ENCODE measurements at places on chromosomes 3 and 15. TPM values are rescaled to one million over a fixed set of nuclear protein-coding genes. Genes with fewer than 3 reads are reported as not detected.

CA12 gene
- total RNA-seq, result 121 TPM

DNA sequence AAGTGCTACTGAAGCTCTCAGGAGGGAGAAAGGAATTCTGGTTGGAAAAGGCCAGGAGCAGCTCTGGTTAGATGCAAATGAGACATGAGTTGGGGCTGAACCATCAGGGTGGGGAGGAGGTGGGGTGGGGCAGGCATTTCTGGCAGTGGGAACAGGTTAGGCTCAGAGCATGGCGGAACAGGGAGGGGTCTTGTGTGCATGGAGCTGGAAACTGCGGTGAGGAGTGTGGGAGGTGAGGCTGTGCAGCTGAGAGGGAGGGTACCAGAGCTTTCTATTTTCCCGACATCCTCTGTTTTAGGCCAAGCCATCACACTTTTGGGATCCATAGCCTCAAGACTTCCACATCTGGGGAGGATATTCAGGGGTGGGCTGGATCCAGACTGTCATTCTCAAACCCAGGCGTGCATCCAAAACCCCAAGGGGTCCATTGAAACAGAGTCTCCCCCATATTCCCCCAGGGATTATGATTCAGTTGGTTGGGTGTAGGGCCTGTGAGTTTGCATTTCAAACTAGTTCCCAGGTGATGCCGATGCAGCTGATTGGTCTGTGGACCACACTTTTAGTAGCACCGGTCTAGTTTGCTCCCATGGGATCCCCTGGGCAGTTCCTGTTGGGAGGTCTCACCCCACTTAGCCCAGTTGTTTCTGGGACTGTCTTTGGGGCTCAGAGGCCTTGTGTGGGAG lies 100.9 kb upstream of the TLE3 start:
- peaks cover 7% of the 10 kb centered on the region for H3K4me1 ChIP-seq
- H3K4me3 ChIP-seq, result no peak overlapping the region
- no peak overlapping the region for H3K27ac ChIP-seq
- no peaks in the 10 kb centered on the region for H3K27me3 ChIP-seq
- DNase-seq, result no peak

DUOXA2 gene
- not detected for total RNA-seq

DNA sequence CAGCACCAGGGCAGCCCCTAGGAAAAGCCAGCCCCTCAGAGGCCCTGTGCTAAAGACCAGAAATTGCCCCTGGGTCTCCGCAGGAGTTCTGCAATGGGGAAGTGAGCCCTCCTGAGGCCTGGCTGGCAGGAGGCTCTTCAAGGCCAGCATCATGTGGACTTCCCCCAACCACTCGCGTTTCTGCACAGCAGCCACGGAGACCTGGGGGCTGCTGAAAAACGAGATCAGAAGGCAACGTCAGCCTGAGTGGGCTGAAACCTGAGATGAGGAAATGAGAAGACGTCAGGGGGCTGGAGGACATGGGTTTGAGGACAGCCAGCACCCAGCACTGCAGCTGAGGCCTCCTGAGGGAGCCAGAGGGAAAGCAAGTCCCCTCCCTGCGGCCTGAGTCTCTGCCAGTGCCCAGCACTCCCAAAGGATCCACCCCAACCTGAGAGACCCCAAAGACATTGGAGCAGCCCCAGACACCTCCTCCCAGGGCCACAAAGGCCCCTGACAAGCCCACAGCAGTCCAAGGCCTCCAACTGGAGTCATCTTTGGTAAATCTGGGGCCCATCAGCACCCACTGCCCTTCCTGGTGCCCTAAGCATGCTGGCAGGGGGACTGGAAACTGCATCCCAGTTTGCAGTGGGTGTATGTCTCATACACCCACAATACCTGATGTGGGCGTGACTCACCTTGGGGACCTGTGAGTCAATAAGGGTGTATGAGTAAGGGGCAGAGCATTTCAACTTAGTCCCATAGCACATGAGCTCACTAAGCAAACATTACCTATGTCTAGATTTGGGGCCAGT lies 29.2 kb upstream of the CYP11A1 start:
- peaks cover 14% of the 10 kb centered on the region for H3K27me3 ChIP-seq
- peak; percentile 46 for DNase-seq
- peaks cover 5% of the 10 kb centered on the region for H3K4me1 ChIP-seq
- H3K27ac ChIP-seq, result no peak overlapping the region

DNA sequence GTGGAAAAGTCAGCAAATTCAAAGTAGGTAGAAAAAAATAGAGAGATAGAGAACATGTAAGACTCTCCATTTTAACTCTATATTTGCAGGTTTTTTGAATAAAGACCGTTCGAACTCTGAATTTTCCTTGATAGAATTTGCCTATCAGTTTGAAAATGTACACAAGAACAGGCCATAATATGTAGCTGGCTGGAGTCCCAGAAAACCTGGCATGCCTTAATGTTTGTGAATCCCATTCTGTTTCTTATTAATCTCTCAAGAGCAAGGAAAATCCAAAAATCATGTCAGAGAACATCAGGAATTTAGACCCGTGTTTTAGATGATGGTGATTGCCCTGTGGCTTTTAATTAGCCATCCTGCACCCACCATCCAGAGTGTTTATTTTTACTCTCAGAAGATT lies 7.2 kb upstream of the CFAP161 start:
- H3K4me1 ChIP-seq, result no peaks in the 10 kb centered on the region
- no peaks in the 10 kb centered on the region for H3K36me3 ChIP-seq
- DNase-seq, result no peak
- no peak overlapping the region for H3K27ac ChIP-seq
- no peak overlapping the region for H3K4me3 ChIP-seq

- H3K27ac ChIP-seq, result no peak overlapping the region
- H3K27me3 ChIP-seq, result no peaks in the 10 kb centered on the region
- DNase-seq, result no peak
- H3K4me3 ChIP-seq, result no peak overlapping the region
- no peaks in the 10 kb centered on the region for H3K4me1 ChIP-seq
These were observed 42.8 kb upstream of the CGNL1 start for GRCh38 chr15:57333487-57333886.

DNA sequence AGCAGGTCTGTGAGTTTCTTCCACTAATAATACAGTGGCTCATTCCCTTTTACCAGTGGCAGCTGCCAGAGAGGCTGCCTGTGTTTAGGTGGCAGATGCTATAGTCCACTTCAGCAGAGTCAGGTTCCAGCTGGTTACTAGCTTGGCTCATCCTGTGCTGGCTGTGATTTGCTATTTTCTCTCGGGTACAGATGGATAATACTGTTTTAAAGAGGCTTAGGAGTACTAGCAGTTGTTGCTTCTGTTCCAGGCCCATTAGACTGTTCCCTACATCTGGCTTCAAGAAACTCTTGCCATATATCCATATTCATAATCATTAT lies 41.0 kb downstream of the ZNF609 start:
- DNase-seq, result no peak
- peak overlapping the region; percentile 57 for H3K27ac ChIP-seq
- peaks cover 22% of the 10 kb centered on the region for H3K4me1 ChIP-seq

DNA sequence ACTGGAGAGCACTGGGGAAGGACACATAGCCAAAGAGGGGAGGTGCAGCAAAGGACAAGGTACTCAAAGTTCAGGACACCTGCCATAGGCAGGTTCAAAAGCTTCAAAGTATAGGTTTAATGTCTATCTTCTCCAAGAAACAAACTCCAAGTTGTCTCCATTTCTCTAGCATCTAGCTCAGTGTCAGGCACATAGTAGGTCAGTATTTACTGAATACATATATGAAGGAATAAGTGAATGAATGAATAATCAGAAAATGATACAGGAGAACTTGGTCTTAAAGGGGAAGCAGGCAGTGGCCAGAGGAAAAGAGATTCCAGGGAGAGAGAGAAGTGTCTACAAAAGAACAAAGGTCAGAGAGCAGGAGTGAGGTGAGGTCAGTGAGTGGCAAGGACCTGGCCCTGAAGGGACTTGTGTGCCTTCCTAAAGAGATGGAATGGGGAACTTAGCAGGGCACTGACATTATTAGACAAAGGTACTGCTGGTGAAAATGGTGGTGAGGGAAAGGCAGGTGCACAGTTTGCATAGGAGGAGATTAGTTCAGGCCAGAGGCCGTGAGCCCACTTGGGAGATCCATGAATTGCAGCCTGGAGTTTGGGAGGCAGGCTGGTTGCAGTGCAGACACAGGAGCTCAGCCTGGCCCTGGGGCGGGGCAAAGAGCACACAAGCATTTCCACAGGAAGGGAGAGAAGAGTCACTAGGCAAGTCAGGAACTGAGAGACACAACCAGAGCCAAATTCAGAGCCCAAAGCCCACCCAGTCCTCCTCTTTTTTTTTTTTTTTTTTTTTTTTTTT lies 21.4 kb downstream of the TBC1D2B start:
- DNase-seq, result peak; percentile 66
- H3K4me3 ChIP-seq, result no peak overlapping the region
- H3K36me3 ChIP-seq, result peaks cover 5% of the 10 kb centered on the region
- H3K4me1 ChIP-seq, result peaks cover 53% of the 10 kb centered on the region
- H3K27ac ChIP-seq, result peak overlapping the region; percentile 85

GRCh38 chr3:45198264-45199260 lies 27.5 kb downstream of the TMEM158 start:
- no peaks in the 10 kb centered on the region for H3K27me3 ChIP-seq
- peaks cover 14% of the 10 kb centered on the region for H3K4me1 ChIP-seq
- H3K27ac ChIP-seq, result no peak overlapping the region
- no peaks in the 10 kb centered on the region for H3K36me3 ChIP-seq
- DNase-seq, result no peak
- no peak overlapping the region for H3K4me3 ChIP-seq

DNA sequence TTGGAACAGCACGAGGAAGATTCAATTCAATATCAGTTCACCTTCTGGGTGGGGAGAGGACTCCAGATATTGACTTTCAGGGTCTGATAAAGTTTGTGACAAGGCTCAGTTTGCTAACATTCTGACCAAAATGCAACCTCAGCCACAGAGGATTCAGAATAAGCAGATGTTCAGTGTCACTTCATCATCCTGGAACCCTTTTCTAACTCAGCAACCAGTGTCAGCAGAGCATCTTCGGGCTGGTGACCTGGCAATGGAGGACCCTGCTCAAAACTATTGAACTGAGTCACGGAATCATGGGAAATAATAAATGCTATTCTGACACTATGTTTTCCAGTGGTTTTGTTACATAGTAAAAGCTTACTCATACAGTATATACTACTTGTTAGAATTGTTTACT lies 433.4 kb upstream of the CFAP20DC start:
- H3K27me3 ChIP-seq, result no peaks in the 10 kb centered on the region
- no peaks in the 10 kb centered on the region for H3K4me1 ChIP-seq
- no peak overlapping the region for H3K4me3 ChIP-seq
- no peak for DNase-seq
- H3K27ac ChIP-seq, result no peak overlapping the region
- no peaks in the 10 kb centered on the region for H3K36me3 ChIP-seq

CYP8B1 gene
- not detected for total RNA-seq

FRG2C gene
- total RNA-seq, result not detected

- no peaks in the 10 kb centered on the region for H3K4me1 ChIP-seq
- H3K27me3 ChIP-seq, result no peaks in the 10 kb centered on the region
- H3K4me3 ChIP-seq, result no peak overlapping the region
- H3K27ac ChIP-seq, result no peak overlapping the region
These were observed 123.0 kb upstream of the EIF1B start for GRCh38 chr3:40186508-40186907.

DNA sequence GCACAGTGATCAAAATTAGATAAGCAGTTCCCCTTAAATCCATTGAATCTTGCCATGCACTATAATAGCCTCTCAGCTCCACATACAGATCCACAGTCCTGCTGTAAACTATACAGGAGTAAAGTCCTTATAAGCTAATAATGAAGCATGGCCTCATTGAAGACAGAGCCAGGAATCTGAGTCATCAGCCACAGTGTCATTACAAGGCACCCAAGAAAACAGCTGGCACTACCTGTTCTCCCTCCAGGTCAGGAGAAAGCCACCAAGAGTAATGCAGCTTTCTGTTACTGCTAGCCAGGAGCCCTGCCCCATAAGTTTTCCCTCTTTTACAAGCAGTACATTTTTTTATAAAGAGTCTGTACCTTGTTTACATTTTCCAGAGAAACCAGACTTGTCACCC lies 27.3 kb downstream of the WDR49 start:
- no peak overlapping the region for H3K27ac ChIP-seq
- no peak for DNase-seq
- no peaks in the 10 kb centered on the region for H3K27me3 ChIP-seq
- H3K36me3 ChIP-seq, result no peaks in the 10 kb centered on the region
- H3K4me1 ChIP-seq, result no peaks in the 10 kb centered on the region

MME gene
- not detected for total RNA-seq

- no peaks in the 10 kb centered on the region for H3K27me3 ChIP-seq
- peak; percentile 9 for DNase-seq
- H3K27ac ChIP-seq, result peak overlapping the region; percentile 18
- no peak overlapping the region for H3K4me3 ChIP-seq
These were observed 30.2 kb upstream of the CHMP2B start for GRCh38 chr3:87196879-87197278.

- H3K36me3 ChIP-seq, result no peaks in the 10 kb centered on the region
- H3K27me3 ChIP-seq, result peaks cover 4% of the 10 kb centered on the region
- DNase-seq, result no peak
- no peak overlapping the region for H3K4me3 ChIP-seq
These were observed 74.1 kb upstream of the MITF start for GRCh38 chr3:69665026-69665737.
